H9 (cell line): ENCODE measurements at places on chromosomes 13 and 19. TPM values are rescaled to one million over a fixed set of nuclear protein-coding genes. Genes with fewer than 3 reads are reported as not detected.
A peak's percentile ranks its signal among the peaks of the same experiment; 100 is the strongest.

DNA sequence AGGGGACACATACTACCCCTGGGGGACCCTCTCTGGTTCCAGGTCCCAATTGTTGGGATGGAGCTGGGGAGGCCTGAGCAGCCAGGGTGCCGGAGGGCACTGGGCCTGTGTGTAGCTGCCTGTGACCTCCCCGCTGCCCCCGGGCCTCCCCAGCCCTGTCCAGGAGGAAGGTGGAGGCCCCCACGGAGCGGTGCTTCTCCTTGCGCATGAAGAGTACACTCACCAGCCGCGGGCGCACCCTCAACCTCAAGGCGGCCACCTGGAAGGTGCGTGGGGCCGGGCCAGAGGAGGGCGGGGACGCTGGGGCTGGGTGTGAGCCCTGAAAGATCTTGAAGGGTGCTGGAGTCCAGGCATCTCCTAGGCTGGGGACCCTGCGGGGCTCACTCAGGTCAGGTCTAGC lies 11.7 kb downstream of the HIF3A start:
- DNase-seq = no peak
- H3K27ac ChIP-seq = no peak overlapping the region
- peaks cover 75% of the 10 kb centered on the region for H3K36me3 ChIP-seq
- H3K4me3 ChIP-seq = no peak overlapping the region

DNA sequence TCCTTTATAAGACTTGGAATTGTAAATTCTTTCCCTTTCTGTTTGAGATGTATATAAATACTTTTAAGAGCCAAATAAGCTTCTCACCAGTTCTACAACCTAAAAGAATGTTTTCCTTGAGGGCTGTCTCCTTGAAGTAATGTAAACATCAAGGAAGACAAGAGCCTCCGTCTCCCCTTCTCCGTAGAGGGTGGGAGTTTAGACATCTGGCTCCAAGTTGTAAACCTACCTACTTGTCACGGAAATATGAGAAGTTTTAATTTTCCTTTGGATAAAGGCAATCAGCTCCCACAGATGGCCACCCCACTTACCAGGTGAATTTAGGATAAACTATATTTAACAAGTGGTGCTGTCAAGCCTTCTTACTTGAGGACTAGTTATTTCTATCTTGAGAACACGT lies 237.9 kb downstream of the NALCN start:
- no peak overlapping the region for H3K27ac ChIP-seq
- H3K27me3 ChIP-seq = no peaks in the 10 kb centered on the region
- no peak for DNase-seq
- H3K4me1 ChIP-seq = no peaks in the 10 kb centered on the region
- no peaks in the 10 kb centered on the region for H3K36me3 ChIP-seq

GRCh38 chr19:21238670-21239069 lies 90.5 kb downstream of the ZNF708 start:
- DNase-seq = no peak
- H3K4me3 ChIP-seq = no peak overlapping the region
- H3K27me3 ChIP-seq = no peaks in the 10 kb centered on the region
- no peaks in the 10 kb centered on the region for H3K4me1 ChIP-seq
- H3K27ac ChIP-seq = no peak overlapping the region

- no peaks in the 10 kb centered on the region for H3K27me3 ChIP-seq
- H3K4me1 ChIP-seq = no peaks in the 10 kb centered on the region
- no peak for DNase-seq
- no peak overlapping the region for H3K4me3 ChIP-seq
- no peak overlapping the region for H3K27ac ChIP-seq
These were observed 378.0 kb downstream of the TBC1D4 start for GRCh38 chr13:75103976-75104375.

DNA sequence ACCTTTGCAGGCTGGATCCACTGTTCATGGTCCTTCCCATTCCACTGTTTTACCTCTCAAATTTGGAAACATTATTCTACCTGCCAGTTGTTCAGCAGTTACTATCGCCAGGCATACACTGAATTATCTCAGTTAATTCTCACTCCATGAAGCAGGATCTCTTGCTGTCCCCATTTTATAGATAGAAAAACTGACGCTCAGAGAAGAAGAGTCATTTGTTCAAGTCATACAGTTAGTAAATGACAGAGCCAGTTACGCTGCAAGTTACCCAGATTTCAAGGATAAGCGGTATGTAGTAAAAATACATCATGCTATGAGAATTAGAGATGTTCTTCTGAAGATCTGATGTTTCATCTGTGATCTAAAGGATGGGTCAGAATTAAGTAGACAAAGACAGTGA lies 40.2 kb upstream of the IGSF23 start:
- H3K4me1 ChIP-seq = no peaks in the 10 kb centered on the region
- H3K27ac ChIP-seq = no peak overlapping the region
- no peak for DNase-seq
- H3K4me3 ChIP-seq = no peak overlapping the region

DNA sequence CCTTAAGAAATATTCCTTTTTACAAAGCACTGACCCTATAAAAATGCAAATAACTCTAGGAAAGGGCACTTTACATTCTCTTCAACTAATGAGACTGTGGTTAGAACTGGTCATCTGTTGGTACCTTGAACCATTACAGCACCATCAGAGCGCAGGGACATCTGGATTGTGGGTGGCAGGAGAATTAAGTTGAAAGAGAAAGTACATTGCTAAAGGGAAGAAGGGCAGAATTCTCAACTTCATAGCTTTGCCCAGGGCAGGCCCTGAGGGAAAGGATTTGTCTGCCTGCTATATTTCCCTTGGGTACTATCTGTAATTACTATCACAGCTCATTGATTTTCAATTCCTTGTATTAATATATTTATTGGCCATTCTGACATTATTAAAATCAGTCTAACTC lies 196.8 kb downstream of the KLF12 start:
- H3K27me3 ChIP-seq = no peaks in the 10 kb centered on the region
- no peak overlapping the region for H3K4me3 ChIP-seq
- peaks cover 6% of the 10 kb centered on the region for H3K4me1 ChIP-seq

- H3K36me3 ChIP-seq = no peaks in the 10 kb centered on the region
- H3K27ac ChIP-seq = no peak overlapping the region
- DNase-seq = no peak
These were observed 245.3 kb downstream of the ITGBL1 start for GRCh38 chr13:101697745-101698144.

The GJB2 gene
- total RNA-seq = 0.28 and 0.59 TPM in 2 replicates

The GPR183 gene
- total RNA-seq = not detected in 2 replicates

The OR4F17 gene
- total RNA-seq = not detected in 2 replicates

The PRKCG gene
- 7.1 and 8.8 TPM in 2 replicates for total RNA-seq

The KLK2 gene
- not detected in 2 replicates for total RNA-seq

The ERCC1 gene
- total RNA-seq = 62.4 and 66.7 TPM in 2 replicates

- H3K4me3 ChIP-seq = peak overlapping the region; percentile 98
- DNase-seq = no peak
- no peaks in the 10 kb centered on the region for H3K4me1 ChIP-seq
These were observed 1.2 kb downstream of the KPNA3 start for GRCh38 chr13:49791315-49791710.

GRCh38 chr13:30785191-30785850 lies 50.0 kb downstream of the ALOX5AP start:
- no peaks in the 10 kb centered on the region for H3K4me1 ChIP-seq
- no peak for DNase-seq
- H3K27me3 ChIP-seq = no peaks in the 10 kb centered on the region
- H3K4me3 ChIP-seq = no peak overlapping the region

- H3K27ac ChIP-seq = no peak overlapping the region
- no peaks in the 10 kb centered on the region for H3K27me3 ChIP-seq
- peaks cover 3% of the 10 kb centered on the region; the same call in 1 of the 3 replicates for H3K36me3 ChIP-seq
- no peak for DNase-seq
These were observed 334.8 kb downstream of the SLC7A1 start for GRCh38 chr13:29260684-29261083.

- no peaks in the 10 kb centered on the region for H3K36me3 ChIP-seq
- no peak overlapping the region for H3K4me3 ChIP-seq
- no peaks in the 10 kb centered on the region for H3K27me3 ChIP-seq
- no peak overlapping the region for H3K27ac ChIP-seq
These were observed 62.5 kb downstream of the RFX2 start for GRCh38 chr19:6047741-6048251.

The KLK4 gene
- 0.48 TPM in 1 of 2 replicates, not detected in the other for total RNA-seq

The CPB2 gene
- total RNA-seq = not detected in 2 replicates
